ENCODE measurements at places on chromosomes 11 and 22. TPM values are rescaled to one million over a fixed set of nuclear protein-coding genes. Genes with fewer than 3 reads are reported as not detected.

CALCA gene
- polyA plus RNA-seq: not detected

CLDN5 gene
- 1.4 TPM for polyA plus RNA-seq

OR52I1 gene
- polyA plus RNA-seq: not detected

CDON gene
- not detected for polyA plus RNA-seq

PIWIL4 gene
- polyA plus RNA-seq: 1.3 TPM

KCNJ1 gene
- polyA plus RNA-seq: 0.39 TPM

CEND1 gene
- 0.67 TPM for polyA plus RNA-seq

SLC25A45 gene
- polyA plus RNA-seq: 16.9 TPM

SLC17A6 gene
- not detected for polyA plus RNA-seq

TSGA10IP gene
- not detected for polyA plus RNA-seq

CBLIF gene
- not detected for polyA plus RNA-seq

NXPE2 gene
- polyA plus RNA-seq: not detected

BUD13 gene
- 12.1 TPM for polyA plus RNA-seq

SCN3B gene
- not detected for polyA plus RNA-seq

CRYBB3 gene
- polyA plus RNA-seq: not detected

CRYBA4 gene
- polyA plus RNA-seq: 0.59 TPM

NCAM1 gene
- not detected for polyA plus RNA-seq

MCAM gene
- polyA plus RNA-seq: 0.37 TPM

RTN4RL2 gene
- not detected for polyA plus RNA-seq

GGTLC3 gene
- polyA plus RNA-seq: not detected

DMC1 gene
- 0.47 TPM for polyA plus RNA-seq

RGL4 gene
- polyA plus RNA-seq: 85.0 TPM

ALDH3B2 gene
- not detected for polyA plus RNA-seq

RNF121 gene
- 13.1 TPM for polyA plus RNA-seq

C11orf65 gene
- polyA plus RNA-seq: 1.4 TPM

HTR3B gene
- polyA plus RNA-seq: not detected

BBOX1 gene
- polyA plus RNA-seq: not detected

PTPRCAP gene
- 829 TPM for polyA plus RNA-seq

FAM118B gene
- polyA plus RNA-seq: 11.0 TPM

HEPN1 gene
- polyA plus RNA-seq: not detected

NEFH gene
- 0.49 TPM for polyA plus RNA-seq

ANGPTL5 gene
- polyA plus RNA-seq: 0.07 TPM

KCNQ1OT1 gene
- polyA plus RNA-seq: 0.07 TPM

CD3E gene
- 823 TPM for polyA plus RNA-seq

WT1 gene
- polyA plus RNA-seq: not detected

MS4A1 gene
- polyA plus RNA-seq: 0.52 TPM

CARNS1 gene
- 2.3 TPM for polyA plus RNA-seq

ACR gene
- polyA plus RNA-seq: not detected

TECTA gene
- not detected for polyA plus RNA-seq

IRAG1 gene
- polyA plus RNA-seq: not detected

ADM2 gene
- polyA plus RNA-seq: 0.06 TPM

RIMBP3B gene
- 0.47 TPM for polyA plus RNA-seq

TIMP3 gene
- polyA plus RNA-seq: not detected

C11orf97 gene
- polyA plus RNA-seq: not detected

SPATA19 gene
- not detected for polyA plus RNA-seq

CD248 gene
- 0.10 TPM for polyA plus RNA-seq

NTM gene
- polyA plus RNA-seq: not detected

GALNT18 gene
- polyA plus RNA-seq: not detected

SCGB1A1 gene
- polyA plus RNA-seq: not detected

NARS2 gene
- polyA plus RNA-seq: 15.0 TPM

SEPTIN3 gene
- 0.11 TPM for polyA plus RNA-seq

CCDC81 gene
- not detected for polyA plus RNA-seq

KRTAP5-8 gene
- not detected for polyA plus RNA-seq

All from CD4-positive, CD25-positive, alpha-beta regulatory T cell (primary cell).